ENCODE measurements at places on chromosomes 6 and 20.

DNA sequence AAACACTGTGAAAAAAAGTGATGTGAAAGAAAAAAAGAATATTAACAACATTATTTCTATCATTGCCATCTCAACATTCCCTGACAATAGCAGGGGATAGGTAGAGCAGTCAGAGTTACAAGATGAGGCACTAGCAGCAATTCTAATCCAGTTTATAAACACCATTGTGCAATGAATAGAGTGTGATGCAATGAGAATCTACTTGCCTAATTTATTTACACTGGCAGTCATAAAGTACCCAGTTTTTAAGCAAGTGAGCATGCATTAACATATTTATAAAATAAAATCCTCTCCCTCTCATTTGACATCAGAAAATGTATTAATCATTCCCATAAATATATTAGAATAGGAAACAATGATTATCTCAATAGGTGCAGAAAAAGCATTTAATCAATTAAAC is 2.5 kb upstream of the MANEA start:
- DNase-seq: peak; percentile 86

DNA sequence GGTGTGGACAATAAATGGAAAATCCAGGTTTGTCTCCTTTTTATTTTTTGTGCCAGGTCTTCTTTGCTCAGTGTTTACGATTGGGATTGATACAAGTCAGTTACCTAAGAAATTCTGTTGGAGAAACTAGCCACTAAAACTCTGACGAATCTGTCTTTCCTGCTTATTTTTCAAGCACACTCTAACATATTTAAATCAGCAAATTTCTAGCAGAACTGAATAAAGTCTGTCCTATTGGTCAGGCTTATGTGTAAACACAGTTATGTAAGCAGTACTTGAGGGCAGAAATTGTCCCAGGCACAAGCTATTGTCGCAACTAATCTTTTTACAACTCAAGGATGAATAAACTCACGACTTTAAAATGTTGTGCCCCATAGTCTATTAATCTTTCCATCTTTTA is 12.1 kb upstream of the EXOC2 start:
- DNase-seq: no peak

- DNase-seq: no peak
Measured at GRCh38 chr6:31239854-31240253, 32.0 kb downstream of the HLA-C start.

DNA sequence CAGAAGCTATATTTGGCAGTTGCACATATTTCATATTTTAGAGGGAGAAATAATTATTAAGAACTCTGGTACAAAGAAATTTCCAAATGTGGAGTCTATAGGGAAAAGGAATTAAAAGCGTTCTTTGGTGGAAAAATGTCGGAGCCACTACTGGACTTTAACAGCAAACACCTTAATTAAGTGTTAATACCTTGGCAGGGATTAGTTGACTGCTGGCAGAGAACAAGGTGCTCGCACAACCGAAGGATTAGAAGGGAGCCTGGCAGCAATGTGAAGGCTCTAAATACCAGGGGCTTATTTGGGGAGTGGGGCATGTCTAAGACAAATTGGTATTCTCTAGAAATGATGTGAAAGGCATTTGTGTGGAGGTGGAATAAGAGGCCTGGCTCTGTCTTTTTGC is 98.9 kb downstream of the PAK5 start:
- no peak for DNase-seq

- no peak for DNase-seq
Measured at GRCh38 chr20:6635034-6635736, 132.3 kb upstream of the BMP2 start.
